ENCODE measurements at places on chromosomes 7 and 10. TPM values are rescaled to one million over a fixed set of nuclear protein-coding genes. Genes with fewer than 3 reads are reported as not detected.

LHFPL3 gene
- not detected for total RNA-seq

INHBA gene
- 1.5 TPM for total RNA-seq

ZNF438 gene
- 4.3 TPM for total RNA-seq

CALHM1 gene
- not detected for total RNA-seq

THSD7A gene
- total RNA-seq: 0.94 TPM

CLDN4 gene
- total RNA-seq: not detected

CALD1 gene
- 165 TPM for total RNA-seq

FAM237B gene
- not detected for total RNA-seq

LIPN gene
- not detected for total RNA-seq

MORN4 gene
- total RNA-seq: 15.4 TPM

COL13A1 gene
- total RNA-seq: 7.6 TPM

ANKRD30A gene
- total RNA-seq: not detected

TMEM236 gene
- 0.15 TPM for total RNA-seq

KCNH2 gene
- total RNA-seq: not detected

CCDC146 gene
- 1.1 TPM for total RNA-seq

PLEKHS1 gene
- total RNA-seq: not detected

C10orf67 gene
- not detected for total RNA-seq

RBP4 gene
- 6.4 TPM for total RNA-seq

MRPS24 gene
- 104 TPM for total RNA-seq

AKR1C1 gene
- total RNA-seq: 475 TPM

PAX4 gene
- total RNA-seq: not detected

SYPL1 gene
- total RNA-seq: 61.5 TPM

ADAM12 gene
- total RNA-seq: 18.3 TPM

CRHR2 gene
- not detected for total RNA-seq

ADAMTS14 gene
- total RNA-seq: 0.50 TPM

Measured in cardiac ventricle fibroblast (primary cell).